Breast epithelium (tissue), 4 donors: ENCODE measurements at places on chromosomes 2 and 18. TPM values are rescaled to one million over a fixed set of nuclear protein-coding genes. Genes with fewer than 3 reads are reported as not detected.

Gene TAF4B
- total RNA-seq, result 14.1 TPM

Gene GLI2
- total RNA-seq, result 1.0 TPM

Gene LYG1
- total RNA-seq, result 0.80 TPM

Gene OBSL1
- 69.2 TPM for total RNA-seq

Gene EVX2
- not detected for total RNA-seq

Gene SERPINB3
- not detected for total RNA-seq

Gene HOXD4
- 5.6 TPM for total RNA-seq

Gene TEX44
- not detected for total RNA-seq

Gene PPP1R1C
- total RNA-seq, result 0.59 TPM

Gene VWA3B
- not detected for total RNA-seq

Gene MYCN
- total RNA-seq, result 0.98 TPM

Gene MYL1
- total RNA-seq, result not detected

Gene CHRNG
- total RNA-seq, result not detected

Gene C2orf78
- total RNA-seq, result not detected

Gene NETO1
- 0.33 TPM for total RNA-seq
